ENCODE measurements at places on chromosomes 1 and 21.

- peak; percentile 96 for DNase-seq
Measured at GRCh38 chr1:9561429-9561828, 22.2 kb downstream of the SLC25A33 start.

- DNase-seq, result no peak
Measured at GRCh38 chr1:55981010-55981650, 598.2 kb downstream of the PLPP3 start.

GRCh38 chr1:203378556-203379245 is 27.8 kb upstream of the FMOD start:
- DNase-seq, result peak; percentile 83

GRCh38 chr1:201660931-201661822 is 122.2 kb downstream of the NAV1 start:
- peak; percentile 31 for DNase-seq

GRCh38 chr1:205058853-205059252 is 15.8 kb downstream of the CNTN2 start:
- no peak for DNase-seq

DNA sequence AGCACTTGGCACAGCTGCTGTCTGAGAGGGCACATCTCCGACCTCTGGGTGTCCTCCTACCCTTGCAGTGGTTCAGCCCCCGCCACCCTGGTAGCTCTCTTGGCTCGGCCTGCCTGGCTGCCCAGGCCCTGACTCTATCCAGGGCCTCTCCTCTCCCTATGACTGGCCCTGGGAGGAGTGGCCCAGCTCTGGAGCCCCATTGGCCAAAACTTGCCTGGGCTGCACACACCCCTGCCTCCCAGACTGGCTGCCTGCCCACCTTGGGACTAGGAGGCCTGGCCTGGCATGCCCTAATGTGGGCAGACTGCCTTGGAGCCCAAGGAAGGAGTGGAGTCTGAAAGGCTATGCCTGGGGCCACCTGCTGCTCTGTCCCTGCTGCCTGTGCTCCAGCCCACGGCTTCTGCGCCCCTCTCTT is 33.6 kb downstream of the ACOT11 start:
- peak; percentile 27 for DNase-seq

DNA sequence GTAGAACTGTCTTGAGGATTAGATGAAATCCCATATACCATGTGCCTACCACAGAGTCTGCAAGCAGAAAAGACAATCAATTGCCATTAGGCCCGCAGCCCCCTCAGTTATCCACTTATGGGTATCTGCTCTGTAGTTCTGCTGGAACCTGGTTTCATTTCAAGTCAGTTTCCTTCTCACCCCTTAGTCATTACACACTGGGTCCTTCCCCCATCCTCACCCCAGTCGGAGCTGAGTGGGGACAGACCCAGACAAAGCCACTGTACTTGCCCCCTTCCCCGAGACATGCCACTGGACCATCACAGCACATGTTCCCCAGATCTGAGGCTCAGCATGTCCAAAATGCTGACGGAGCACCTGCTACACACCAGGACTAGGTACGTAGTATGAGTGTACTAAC is 21.2 kb downstream of the PGLYRP3 start:
- DNase-seq, result no peak

DNA sequence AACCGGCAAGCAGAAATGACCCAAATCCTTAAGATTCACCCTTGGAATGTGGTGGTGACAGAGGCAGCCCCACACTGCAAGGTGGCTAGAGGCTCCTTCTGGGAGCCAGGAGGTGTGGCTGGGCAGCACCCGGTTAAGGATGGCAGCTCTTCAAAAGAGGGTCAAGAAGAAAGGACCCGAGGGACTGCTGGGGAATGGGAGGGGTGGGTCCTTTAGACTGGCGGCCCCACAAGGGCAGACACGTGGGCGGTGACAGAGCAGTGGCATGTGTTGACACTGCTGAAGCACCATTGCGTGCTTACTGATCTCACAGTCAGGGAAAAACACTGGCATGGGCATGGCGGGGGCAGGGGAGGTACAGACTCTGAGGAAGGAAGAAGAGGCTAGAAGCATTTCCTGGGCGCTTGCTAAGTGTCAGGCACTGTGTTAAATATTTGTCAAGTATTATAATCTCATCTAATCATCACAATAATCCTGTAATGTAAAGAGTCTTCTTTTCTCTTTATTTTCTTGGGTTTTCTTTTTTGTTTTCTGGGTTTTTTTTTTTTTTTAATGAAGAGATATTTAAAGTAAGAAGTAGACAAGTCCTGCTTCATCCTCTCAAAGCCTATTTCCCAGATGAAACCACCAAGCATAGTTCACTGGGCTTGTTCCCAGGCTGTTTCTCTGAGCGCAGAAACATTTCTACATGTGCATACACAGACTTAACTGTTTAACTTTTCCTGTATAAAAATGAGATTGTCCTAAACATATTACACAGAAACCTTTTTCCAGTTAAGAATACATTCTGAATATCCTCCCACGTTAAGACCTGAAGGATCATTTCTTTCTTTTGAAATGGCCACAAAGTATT is 165.8 kb upstream of the EDN2 start:
- DNase-seq, result peak; percentile 61

DNA sequence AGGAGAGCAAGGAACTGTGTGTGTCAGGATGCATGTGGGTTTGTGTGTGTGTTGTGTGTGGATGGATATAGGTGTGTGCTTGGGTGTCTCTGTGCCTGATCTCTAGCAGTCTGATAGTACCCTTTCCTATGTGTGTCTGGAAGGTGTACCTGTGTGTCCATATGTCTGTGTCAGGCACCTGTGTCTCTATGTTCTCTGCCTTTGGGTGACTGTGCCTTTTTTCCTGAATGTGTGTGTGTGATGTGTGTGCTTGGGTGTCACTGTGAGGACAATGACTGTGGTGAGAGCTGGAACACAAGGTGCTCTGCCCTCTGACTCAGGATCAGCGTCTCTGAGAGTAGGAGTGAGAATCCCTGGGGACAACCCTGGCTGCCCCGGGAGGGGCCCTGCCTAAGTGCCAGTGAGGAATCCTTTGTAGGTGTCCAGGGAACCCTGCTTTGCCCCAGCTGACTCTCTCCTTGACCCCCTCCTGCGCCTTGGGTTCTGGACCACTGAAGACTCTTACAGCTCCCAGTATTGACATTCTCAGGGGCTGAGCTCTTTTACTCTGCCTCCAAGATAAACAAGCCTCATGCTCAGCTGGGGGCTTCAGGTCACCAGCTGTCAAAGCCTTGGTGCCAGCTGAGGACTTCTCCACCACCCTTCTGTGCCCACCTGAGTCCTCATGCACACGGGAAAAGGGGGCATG is 735 bp upstream of the EFNA3 start:
- DNase-seq, result no peak

- DNase-seq, result peak; percentile 72
Measured at GRCh38 chr1:110312188-110313121, 26.7 kb upstream of the RBM15 start.

DNA sequence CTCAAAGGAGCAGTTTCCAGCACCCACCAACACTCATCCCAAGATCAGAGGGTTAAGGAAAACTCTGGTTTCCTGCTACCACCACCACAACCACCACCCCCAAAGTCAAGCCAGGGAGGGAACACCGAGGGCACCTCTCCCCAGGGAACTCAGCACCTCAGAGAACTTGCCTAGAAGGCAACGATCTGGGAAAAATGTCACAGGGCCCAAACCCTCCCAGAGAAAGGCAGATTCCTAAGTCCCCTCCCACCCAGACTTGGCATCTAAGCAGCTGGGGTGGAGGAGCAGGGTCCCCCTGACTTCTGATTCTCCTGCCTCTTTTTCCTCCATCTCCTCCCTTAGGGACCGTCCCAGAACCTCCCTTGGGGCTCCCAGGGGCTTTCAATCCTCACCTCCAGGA is 10.6 kb downstream of the KANK4 start:
- no peak for DNase-seq

Data from mesenchymal stem cell (in vitro differentiated cells and primary cell).